ENCODE measurements at places on chromosomes 2 and 18.

GRCh38 chr2:41521211-41521610, 526.6 kb upstream of the PKDCC start:
- no peak for DNase-seq

GRCh38 chr2:191345788-191346187, 100.6 kb downstream of the MYO1B start:
- DNase-seq, result no peak

GRCh38 chr2:172215172-172215935, 112.7 kb upstream of the DLX2 start:
- no peak for DNase-seq

DNA sequence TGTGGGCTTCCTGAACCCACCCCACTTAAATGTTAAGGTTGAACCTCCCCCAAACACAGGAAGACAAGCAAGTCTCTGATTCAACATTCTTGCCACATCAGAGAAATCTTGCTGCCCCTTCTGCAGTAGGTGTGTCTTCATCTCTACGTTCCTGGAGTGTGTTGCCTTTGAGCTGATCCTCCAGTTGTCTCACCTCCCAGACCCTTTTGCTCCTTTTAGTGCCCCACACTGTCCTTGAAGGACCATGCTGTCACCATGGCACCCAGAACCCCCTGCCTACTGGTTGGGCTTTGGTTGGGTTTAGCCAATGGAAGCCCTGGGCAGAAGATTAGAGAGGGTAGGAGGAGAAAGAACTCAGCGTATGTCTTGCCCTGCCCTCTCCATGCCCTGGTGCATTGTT, 10.7 kb downstream of the CAB39 start:
- no peak for DNase-seq

Measured in activated CD8-positive, alpha-beta memory T cell treated with anti-CD3 and anti-CD28 coated beads for 1 hour (primary cell).